Retinal pigment epithelial cell (primary cell): ENCODE measurements at places on chromosomes 1 and 21.

- no peak for DNase-seq
Observed at GRCh38 chr21:46124083-46124925, 26.4 kb downstream of the COL6A2 start.

DNA sequence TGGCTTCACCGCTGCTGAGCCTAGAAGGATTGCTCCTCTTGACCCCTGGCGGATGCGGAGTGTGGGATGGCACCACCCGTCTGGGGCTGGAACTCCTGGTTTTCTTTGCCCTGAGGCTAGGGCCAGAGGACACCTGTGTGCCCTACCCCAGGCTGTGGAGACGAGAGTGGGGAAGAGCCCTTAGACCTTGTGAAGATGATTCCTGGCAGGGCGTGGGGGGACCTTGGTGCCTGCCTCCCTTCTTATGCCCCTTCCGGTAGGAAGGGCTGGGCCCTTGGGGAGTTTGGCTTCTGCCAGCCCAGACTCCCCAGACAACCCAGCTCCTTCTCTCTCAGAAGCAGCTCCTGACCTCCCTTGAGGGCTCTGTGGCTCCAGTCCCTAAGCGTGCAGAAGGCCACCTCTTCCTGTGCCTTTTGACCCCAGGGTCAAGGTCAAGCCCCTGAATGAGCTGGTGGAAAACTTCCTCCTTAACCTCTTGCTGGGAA, 891 bp downstream of the RPS6KA1 start:
- no peak for DNase-seq

GRCh38 chr1:21234779-21235178, 55.5 kb downstream of the ECE1 start:
- no peak for DNase-seq

- no peak for DNase-seq
Observed at GRCh38 chr1:25872713-25873112, 2.8 kb downstream of the PAQR7 start.
